ENCODE measurements at places on chromosomes 1 and 21.

DNA sequence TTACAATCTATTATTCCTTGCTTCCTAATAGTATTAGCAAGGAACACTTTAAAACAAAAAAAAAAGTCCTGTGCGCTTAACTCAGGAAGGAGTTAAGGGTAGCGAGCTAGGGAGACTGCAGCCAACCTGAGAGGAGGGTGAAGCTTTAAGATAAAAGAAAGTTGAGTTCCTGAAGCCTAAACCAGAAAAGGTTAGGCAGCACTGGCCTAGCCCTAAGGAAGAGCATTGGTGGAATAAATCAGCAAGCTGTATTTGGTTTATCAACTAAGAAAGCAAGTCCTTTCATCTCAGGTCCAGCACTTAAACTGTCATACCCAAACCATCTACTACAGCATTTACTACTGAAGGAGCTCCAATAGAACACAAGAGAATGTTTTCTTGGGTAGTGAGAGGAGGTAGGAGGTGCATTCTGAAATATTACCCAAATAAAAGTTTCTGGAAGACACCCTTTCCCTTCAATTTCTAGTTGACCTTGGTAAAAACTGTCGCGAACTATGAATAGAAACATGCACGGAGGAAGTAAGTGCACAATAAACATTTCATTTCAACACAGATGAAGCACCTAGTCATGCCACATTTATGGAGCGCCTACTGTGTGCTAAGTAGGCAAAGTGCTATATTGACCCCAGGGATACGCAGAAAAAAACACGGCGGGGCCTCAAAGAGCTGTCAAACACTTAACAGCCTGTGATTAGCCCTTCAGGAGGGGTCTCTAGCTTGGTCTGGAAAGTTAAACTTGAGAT lies 1.3 kb downstream of the GLRX2 start:
- no peak for ATAC-seq

- no peak for ATAC-seq
These were observed 209.6 kb upstream of the HOOK1 start for GRCh38 chr1:59605184-59605583.

- peak; percentile 47 for ATAC-seq
These were observed 35.4 kb upstream of the SRSF10 start for GRCh38 chr1:24015221-24016210.

DNA sequence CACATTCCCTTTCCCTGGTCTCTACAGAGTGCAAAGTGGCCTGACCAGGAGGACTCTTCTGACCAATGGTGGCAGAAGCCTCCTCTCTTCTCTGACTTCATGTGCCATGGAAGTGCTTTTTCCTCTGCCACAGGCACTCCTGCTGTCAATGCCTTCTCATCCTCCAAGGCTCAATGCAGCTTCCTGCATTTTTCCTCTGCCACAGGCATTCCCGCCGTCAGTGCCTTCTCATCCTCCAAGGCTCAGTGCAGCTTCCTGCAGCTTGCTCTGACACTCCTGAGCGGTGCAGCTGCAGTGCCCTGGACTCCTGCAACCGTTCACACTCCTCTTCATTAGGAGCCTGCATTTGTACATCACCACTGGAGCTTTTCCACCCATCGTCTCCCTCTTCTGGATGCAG lies 4.7 kb upstream of the ADARB1 start:
- ATAC-seq, result no peak

DNA sequence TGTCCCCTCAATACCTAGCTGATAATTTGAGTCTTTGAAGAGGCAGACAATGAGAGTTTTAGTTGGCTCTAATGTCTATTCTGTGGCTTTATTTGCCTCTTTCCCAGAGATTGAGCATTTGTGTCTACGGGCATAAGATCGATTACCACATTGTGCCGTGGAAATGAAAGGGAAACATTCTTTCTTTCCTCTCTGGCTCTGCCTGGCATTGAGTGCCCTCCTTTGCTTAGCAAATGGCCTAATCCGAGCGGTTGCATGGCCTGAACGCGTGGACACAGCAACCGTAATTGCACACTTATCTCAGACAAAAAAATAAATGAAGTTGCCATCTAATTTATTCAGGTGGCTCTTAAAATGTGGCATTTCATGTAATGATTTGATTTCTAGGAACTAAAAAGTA lies 247.9 kb downstream of the ADGRL2 start:
- ATAC-seq, result no peak

DNA sequence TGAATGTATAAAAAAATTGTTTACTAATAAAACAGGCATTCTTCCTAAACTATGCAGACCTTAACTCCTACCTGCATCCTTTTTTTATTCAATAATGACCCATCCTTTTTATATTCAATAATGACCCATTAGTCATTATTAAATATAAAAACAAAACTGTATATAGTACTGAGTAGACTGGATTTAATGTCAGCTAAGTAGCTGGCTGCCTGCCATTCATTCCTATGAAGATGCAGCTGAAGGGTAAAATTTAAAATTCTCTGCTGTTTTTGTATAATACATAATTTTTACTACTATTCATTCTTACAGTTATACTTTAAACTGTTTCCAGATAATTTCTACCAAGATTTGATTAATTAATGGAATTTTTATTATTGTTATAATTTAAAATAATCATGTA lies 79.3 kb downstream of the DENND1B start:
- ATAC-seq, result no peak

DNA sequence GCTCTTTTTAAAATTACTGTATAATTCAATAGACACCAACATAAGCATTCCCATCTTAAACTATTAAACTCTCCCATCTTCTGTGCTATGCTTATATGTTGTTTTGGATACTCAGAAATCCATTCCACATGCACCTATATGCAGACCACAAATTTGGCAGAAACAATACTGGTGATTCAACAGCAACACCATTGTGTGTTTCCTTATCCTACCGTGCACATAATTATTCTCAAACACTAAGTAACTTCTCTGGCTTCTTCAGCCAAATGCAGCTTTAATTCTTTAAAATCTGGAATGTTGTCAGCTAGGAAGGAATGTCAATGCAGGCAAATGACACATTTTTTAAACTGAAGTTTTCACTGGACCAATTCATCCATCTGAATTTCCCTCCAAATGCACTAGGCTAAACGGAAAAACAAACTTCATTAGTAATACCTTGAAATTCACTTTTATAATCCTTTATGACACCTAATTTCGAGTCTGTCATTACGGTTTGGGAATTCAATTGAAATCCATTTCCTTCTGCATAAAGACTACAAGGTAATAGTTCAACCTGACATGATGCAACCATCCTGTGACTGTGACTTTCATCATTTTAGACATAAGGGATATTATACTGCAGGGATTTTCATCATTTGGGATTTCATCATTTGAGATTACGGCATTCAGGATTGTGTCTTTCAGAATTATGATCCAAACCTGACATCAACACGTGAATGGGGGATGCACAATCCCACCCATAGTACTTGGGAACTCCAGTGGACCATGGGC lies 308.5 kb downstream of the LTN1 start:
- no peak for ATAC-seq

- ATAC-seq, result peak; percentile 50
These were observed 17.9 kb upstream of the ETV3 start for GRCh38 chr1:157156058-157156541.

DNA sequence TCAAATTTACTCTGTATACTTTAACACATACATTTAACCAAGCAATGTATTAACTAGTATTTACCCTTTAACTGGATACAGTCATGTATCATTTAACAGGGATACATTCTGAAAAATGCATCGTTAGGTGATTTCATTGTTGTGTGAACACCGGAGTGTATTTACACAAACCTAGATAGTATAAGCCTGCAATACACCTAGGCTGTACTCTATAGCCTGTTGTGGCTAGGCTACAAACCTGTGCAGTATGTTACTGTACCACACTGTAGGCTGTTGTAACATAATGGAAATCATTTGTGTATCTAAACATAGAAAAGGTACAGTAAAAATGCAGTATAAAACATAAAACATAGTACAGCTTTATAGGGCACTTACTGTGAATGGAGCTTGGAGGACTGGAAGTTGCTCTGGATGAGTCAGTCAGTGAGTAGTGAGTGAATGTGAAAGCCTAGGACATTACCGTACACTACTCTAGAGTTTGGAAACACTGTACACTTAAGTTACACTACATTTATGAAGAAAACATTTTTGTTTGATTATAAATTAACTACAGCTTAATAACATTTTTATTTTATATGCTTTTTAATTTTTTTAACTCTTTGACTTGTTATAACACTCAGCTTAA lies 21.3 kb downstream of the RGS4 start:
- ATAC-seq, result no peak

- ATAC-seq, result no peak
These were observed 99.8 kb upstream of the LHX8 start for GRCh38 chr1:75034376-75034775.

- no peak for ATAC-seq
These were observed 554 bp downstream of the CACNA1S start for GRCh38 chr1:201111672-201112071.

- ATAC-seq, result peak; percentile 76
These were observed 35.4 kb downstream of the PTPRU start for GRCh38 chr1:29271724-29272123.

DNA sequence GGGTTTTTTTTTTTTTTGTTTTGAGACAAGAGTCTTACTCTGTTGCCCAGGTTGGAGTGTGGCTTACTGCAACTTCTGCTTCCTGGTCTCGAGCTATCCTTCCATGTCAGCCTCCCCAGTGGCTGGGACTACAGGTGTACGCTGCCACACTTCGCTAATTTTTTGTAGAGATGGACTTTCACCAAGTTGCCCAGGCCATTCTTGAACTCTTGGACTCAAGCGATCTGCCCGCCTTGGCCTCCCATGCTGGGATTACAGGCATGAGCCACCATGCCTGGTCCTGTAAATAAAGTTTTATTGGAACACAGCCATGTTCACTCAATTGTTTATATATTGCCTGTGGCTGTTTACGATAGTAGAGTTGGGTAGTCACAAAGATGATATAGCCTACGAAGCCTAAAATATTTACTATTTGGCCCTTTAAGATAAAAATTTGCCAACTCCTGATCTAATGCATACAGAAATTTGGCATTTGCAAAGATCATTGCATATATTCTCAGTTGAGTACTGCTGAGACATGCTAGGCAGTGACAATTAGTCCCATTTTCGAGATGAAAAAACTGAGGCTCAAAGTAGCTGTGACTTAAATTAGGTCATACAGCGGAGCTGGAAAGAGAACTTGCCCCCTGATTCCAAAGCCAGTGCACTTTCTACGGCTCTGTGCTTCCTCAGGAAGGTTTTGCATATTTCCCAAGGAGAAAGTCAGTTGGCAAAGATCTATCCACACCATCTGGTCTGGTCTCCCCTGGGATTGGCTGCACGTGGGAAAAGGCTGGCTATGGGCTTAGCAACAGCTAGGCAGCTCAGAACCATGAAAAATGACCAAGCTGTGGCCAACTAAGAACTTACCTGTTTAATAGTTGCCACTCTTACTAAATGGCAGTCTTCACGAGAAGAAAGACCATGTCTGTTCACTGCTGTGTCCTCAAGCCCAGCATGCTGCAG lies 19.4 kb downstream of the MECR start:
- ATAC-seq, result no peak

- ATAC-seq, result peak; percentile 82
These were observed 75.3 kb upstream of the ARTN start for GRCh38 chr1:43858324-43858723.

DNA sequence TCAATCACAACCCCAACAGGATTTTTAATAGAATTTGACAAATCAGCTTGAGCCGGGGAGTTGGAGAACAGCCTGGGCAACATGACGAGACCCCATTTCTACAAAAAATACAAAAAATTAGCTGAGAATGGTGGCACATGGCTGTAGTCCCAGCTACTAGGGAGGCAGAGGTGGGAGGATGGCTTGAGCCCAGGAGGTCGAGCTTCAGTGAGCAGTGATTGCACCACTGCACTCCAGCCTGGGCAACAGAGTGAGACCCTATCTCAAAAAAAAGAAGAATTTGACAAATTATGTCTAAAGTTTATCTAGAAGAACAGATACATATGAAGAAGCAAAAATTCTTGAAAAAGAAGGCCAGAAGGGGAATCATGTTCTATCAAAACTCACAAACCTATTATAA lies 43.2 kb downstream of the FRRS1 start:
- no peak for ATAC-seq

DNA sequence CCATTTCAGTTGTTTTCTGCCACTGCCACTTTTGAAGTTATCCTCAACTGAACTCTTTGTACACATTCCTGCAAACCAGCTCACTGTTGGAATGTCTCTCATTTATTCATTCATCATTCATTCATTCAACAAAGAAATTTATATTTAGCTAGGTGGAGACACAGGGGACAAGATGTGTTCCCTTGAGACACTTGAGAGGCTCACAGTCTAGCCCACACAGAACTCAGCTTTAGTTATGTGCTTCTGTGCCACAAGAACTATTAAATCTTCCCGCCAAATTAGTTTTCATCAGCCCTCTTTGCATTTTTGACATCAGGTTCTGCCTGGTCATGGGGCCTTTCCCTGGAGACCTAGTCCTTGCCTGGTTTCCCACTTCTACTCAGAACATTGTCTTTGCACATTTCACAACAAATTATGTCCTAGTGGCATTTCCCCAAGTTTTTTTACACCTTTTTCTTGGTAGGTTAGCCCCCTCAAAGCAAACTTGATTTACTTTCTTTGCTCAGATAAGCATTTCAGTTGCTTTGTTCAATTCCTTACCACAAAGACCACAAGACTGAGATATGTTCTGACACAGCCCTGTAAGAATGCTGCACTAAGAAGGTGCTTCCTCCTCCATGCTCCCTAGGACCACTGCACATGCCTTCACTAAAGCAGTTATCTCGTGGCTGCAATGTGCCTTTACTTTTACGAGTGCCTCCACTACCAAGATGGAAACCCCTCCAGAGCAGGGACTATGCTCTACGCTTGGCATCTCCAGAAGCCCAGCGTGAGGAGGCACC lies 31.0 kb downstream of the ILDR2 start:
- ATAC-seq, result no peak

DNA sequence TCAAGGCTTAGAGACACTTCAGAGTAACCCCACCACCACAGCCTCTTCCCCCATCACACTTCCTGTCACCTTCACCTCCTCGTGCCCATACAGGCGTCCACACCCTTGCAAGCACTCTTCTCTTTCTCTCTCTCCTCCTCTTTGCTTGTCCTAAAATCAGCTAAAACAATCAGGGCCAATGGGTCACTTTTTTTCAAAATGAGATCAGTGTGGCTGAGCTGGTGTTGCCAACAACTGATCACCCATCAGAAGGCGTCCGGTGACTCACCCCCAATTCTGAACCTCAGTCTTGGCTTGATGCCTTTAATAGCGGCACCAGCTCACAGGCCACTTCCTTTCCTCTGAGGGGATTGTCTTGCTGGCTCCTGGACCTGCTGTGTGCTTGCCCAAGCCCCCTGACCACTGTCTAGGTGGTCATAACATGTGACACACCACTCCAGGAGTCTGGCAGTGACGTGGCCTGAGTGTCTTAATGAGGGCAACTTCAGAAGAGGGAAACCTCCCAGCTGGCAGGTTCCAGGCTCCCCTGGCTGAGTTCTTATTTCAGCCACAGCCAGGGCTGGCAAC lies 1.6 kb downstream of the DRAXIN start:
- peak; percentile 2 for ATAC-seq

GRCh38 chr1:115252585-115252984 lies 85.5 kb downstream of the NGF start:
- no peak for ATAC-seq

GRCh38 chr21:34611528-34611927 lies 3.4 kb downstream of the RCAN1 start:
- no peak for ATAC-seq

- ATAC-seq, result no peak
These were observed 474.4 kb downstream of the FAM72C start for GRCh38 chr1:143497374-143497747.

All from motor neuron (in vitro differentiated cells).